ENCODE measurements at places on chromosomes 7 and 10.

DNA sequence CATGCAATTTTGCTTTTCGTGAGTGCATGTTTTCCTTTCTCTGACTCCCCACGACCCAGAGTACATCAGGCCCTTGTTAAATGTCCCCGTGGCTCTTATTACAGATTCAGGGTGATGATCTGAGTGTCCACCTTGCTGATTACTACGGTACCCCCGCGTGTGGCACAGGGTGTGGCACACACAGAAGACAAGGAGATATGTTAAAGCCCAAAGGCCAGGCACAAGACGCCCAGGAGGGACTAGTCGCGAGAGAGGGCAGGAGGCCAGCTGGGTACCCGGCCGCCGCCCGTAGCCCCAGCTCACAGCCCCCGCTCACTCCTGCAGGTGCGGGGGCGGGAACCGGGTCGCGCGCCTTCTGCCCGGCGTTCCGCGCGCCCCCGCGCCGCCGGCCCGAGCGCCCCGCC lies 281 bp upstream of the EXOC6 start:
- no peak for DNase-seq

DNA sequence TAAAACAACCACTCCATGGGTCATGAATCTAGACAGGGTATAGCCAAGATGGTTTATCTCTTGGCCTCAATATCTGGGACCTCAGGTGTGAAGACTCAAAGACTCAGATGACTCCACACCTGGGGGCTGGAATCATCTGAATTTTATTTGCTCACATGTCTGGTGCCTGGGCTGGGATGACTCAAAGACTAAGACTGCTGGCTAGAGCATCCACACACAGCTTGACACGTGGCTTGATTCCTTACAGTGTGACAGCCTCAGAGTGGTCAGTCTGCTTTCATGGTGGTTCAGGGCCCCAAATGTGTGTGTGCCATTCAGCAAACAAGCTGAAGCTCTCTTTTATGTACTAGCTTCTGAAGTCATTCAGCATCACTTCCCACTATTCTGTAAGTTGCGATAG lies 333.7 kb downstream of the RNLS start:
- no peak for DNase-seq

DNA sequence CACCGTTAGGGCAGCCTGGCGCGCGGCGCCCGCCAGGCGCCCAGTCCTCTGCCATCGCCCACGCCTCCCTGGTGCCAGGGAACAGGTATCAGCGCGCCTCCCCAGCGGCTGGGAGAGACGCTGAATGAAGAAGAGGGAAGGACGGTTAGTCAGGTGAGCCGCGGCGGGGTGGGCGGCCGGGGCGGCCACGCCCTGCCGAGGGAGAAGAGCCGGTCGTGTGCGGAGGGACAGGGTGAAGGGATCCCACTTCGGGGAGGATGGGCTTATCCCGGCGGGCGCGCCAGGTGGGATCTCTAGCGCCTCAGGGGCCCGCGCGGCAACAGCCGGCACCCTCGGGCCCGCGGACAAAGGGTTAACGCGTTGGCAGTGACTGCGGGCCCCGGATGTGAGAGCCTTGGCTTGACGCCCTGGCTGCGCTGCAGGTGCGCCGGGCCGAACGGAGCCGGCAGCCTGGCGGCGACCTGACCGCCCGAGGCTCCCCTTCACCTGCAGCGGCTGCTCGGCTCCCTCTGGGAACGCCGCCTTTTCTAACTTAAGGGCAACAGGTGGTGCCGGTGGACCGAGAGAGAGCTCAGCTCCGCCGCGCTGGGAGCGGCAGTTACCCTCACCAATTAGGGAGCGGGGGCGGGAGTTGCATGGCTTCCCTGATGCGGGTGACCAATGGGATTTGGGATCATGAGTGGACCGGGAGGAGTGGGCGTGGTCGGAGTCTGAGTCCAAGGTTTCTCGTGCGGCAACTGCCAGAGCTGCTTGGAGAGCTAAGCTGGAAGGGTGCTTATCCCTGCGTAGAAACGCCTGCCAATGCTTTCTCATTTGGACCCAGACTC lies at the start of gene ARL4A:
Gene ARL4A (plus strand): TSS at position 743 of the 827 bp plus-strand sequence. CDS start 622 bp downstream, outside the sequence.
- DNase-seq: peak; percentile 93

DNA sequence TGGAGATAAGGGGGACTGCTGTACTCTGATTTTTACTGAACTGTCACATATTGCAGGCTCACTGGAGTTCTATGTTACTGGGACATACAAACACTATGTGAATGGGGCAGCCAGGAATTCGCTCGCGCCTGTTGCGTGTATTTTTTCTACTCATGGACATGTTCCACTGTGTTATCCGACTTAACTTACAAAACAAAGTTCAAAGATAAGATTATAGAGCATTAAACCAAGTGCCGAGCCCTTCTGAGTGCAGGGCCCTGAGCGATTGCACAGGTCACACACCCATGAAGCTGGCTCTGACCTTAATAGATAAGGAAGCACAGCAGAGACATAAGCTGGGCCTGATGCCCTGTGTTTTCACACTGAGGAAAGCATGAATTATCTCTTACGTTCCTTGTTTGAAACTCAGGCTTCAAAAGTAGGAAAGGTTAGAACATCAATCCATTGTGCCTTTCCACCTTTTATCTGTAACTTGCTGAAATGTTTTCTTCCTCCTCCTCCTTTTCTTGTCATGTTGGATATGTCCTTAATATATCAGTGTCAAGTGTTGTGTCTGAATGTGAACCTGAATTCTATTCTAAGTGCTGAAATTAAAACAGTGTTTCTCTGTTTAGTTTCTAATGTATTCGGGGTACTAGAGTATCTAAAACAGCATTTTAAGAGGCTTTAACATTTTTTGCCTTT lies 273.8 kb downstream of the AUTS2 start:
- no peak for DNase-seq

DNA sequence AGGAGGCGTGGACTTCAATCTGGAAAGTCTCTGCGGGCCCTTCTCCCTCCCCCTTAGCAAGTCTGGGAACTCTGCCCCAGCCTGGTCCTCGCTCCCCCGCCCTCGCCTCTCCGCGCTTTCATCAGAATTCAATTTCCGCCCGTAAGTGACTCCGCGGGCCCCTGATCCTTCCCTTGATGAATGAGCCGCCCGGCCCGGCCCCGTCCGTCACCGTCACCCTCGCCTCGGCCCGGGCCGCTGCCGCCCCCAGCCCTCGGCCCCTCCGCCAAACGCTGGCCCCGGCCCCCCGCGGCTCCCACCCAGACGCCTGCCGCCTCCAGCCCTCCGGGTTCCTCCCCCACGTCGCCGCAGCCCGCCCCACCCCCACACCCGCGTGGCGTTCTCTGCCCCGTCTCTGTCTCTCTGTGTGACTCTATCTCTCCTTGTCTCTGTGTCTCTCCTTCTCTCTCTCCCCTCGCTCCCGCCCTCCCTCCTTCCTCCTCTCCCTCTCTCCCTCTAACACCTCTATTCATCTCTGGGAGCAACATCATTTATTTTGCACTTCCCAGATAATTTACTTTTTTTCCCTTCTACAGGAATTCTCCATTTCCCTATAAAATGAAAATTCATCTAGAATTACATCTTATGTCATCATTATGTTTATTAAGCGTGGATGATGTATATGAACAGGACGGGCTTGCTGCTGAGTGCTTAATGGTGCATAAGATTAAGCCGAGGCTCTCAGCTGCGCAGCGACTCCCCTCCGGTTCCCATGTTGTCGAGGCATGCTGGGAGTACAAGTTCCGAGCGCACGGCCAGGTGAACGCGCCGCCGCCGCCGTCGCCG lies 91.2 kb upstream of the PAX2 start:
- DNase-seq: no peak

DNA sequence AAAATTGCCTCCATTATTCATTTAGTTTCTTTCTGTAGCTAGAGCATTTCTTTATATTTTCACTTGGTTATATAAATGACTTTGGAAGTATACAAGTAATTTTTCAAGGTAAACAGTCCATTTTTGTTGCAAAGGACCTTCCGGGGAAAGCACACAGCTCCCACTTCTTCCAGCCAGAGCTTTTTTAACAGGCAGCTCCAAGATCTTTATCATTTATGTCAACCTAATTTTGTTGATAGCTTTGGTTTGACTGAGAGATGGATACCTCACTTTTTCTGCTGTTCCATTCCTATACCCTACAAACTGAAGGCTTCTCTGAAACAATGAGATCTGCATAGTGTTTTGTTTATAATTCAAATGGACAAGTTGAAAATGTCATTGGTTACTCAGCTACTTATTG lies 49.3 kb upstream of the RAB11FIP2 start:
- DNase-seq: no peak

GRCh38 chr7:147415991-147416390 lies 1174.6 kb upstream of the C7orf33 start:
- DNase-seq: no peak

DNA sequence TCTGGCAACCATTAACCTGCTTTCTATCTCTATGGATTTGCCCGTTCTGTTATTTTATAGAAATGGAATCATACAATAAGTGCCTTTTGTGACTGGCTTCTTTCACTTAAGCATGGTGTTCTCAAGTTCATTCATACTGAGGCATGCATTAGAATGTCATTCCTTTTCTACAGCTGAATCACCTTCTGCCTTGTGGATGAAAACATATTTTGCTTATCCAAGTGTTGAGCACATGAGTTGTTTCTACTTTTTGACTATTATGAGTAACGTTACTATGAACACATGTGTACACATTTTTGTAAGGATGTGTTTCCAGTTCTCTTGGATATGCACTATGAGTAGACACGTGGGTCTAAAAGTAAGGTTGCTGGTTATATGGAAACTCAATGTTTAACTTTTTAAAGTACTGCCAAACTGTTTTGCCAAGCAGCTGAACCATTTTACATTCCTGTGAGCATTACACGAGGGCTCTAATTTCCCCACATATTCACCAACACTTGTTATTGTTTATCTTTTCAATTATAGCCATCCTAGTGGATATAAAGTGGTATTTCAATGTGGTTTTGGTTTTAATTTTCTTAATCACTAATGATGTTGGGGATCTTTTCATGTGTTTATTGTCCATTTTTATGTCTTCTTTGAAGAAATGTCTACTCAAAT lies 241.3 kb downstream of the FANK1 start:
- no peak for DNase-seq

- DNase-seq: no peak
These were observed 18.5 kb downstream of the ZNF277 start for GRCh38 chr7:112225006-112225405.

- no peak for DNase-seq
These were observed 141.6 kb downstream of the EMX2 start for GRCh38 chr10:117684046-117684610.

DNA sequence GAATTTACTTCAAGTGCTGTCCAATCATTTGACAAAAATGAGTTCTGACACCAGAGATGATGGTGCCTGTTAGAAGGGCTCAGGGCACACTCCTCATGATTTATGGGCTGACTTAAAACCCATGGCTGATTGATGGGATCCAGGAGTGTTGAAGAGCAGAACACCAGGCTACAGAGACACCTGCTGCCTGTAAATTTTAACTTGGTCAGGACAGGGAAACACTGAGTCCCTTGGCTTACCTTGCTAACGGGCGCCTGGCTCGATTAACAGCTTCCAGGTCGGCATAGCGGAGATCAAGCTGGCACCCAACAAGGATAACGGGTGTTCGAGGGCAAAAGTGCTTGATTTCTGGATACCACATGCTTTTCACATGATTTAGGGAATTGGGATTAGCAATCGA lies 51.4 kb downstream of the RHOBTB1 start:
- no peak for DNase-seq

DNA sequence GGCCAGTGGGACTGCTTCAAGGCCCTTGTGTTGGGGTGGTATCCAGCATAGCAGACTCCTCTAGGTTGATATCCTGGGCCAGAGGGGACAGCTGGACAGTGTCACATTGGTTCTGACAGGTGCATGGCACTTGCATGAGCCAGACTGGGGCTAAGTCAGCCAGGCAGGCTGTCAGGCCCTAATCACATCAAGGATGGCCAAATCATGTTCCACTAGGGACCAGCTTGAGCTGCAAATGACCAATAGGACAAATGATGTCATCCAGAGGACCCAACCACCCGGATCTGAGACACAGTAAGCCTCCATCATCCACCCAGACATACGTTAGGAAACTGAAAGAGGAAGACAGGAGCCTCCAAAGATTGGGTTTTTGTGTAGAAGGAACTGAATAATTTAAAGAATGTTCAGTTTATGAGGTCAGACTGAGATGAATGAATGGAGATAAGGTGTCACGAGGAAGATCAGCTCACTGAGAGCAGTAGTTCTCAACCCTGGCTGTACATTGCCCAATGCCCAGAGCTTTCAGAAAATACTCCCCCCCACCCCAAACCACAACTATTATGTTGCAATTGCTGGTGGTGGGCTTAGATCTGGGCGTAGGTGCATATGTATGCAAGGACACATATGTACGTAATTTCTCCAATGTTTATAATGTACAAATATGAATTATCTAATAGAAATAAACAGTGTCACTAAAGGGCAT lies 75.2 kb upstream of the INHBA start:
- no peak for DNase-seq

- DNase-seq: no peak
These were observed 21.7 kb upstream of the MACC1 start for GRCh38 chr7:20238754-20239324.

- no peak for DNase-seq
These were observed 73.9 kb downstream of the SH3PXD2A start for GRCh38 chr10:103781329-103782061.
